ENCODE measurements at places on chromosomes 4 and X. TPM values are rescaled to one million over a fixed set of nuclear protein-coding genes. Genes with fewer than 3 reads are reported as not detected.

PDCL2 gene
- total RNA-seq: not detected

LRIT3 gene
- total RNA-seq: not detected

PTTG2 gene
- not detected for total RNA-seq

OTC gene
- total RNA-seq: not detected

CENPVL2 gene
- total RNA-seq: not detected

NUDT6 gene
- total RNA-seq: 9.9 TPM

SLC4A4 gene
- 21.1 TPM for total RNA-seq

ADH7 gene
- total RNA-seq: not detected

BEND2 gene
- not detected for total RNA-seq

CXorf65 gene
- not detected for total RNA-seq

USP17L25 gene
- total RNA-seq: not detected

TCEAL7 gene
- total RNA-seq: 58.9 TPM

ZNF182 gene
- total RNA-seq: 2.1 TPM

STAP1 gene
- not detected for total RNA-seq

PNPLA4 gene
- total RNA-seq: 12.5 TPM

MAGEC1 gene
- not detected for total RNA-seq

NSG1 gene
- 10.4 TPM for total RNA-seq

F9 gene
- not detected for total RNA-seq

FMR1NB gene
- total RNA-seq: not detected

ADAMTS3 gene
- total RNA-seq: 5.4 TPM

FRAS1 gene
- total RNA-seq: 5.4 TPM

ING2 gene
- total RNA-seq: 12.7 TPM

PCDH18 gene
- total RNA-seq: 47.0 TPM

IGFBP7 gene
- 2,784 TPM for total RNA-seq

SLC7A11 gene
- 32.0 TPM for total RNA-seq

TMEM33 gene
- 38.6 TPM for total RNA-seq

GRSF1 gene
- 84.0 TPM for total RNA-seq

CHST7 gene
- total RNA-seq: 40.8 TPM

IGSF1 gene
- total RNA-seq: not detected

ERCC6L gene
- total RNA-seq: 11.3 TPM

SPANXN1 gene
- total RNA-seq: not detected

MAGED4 gene
- total RNA-seq: 18.6 TPM

NR3C2 gene
- total RNA-seq: 8.5 TPM

GRIA2 gene
- not detected for total RNA-seq

GRIA3 gene
- total RNA-seq: 5.4 TPM

CFAP99 gene
- not detected for total RNA-seq

HERC6 gene
- total RNA-seq: 6.3 TPM

SPARCL1 gene
- total RNA-seq: 0.56 TPM

BLOC1S4 gene
- 16.6 TPM for total RNA-seq

AVPR2 gene
- not detected for total RNA-seq

CSAG1 gene
- not detected for total RNA-seq

CLNK gene
- total RNA-seq: not detected

CT45A10 gene
- total RNA-seq: not detected

ADAM29 gene
- not detected for total RNA-seq

AMBN gene
- total RNA-seq: not detected

PASD1 gene
- not detected for total RNA-seq

TMEM255A gene
- total RNA-seq: under 0.01 TPM

NUDT10 gene
- total RNA-seq: 0.85 TPM

All from regular cardiac myocyte (primary cell).